ENCODE measurements at places on chromosomes 13 and 19. TPM values are rescaled to one million over a fixed set of nuclear protein-coding genes. Genes with fewer than 3 reads are reported as not detected.

GRCh38 chr13:109243311-109243951, 543.0 kb downstream of the IRS2 start:
- ATAC-seq, result peak; percentile 77

DNA sequence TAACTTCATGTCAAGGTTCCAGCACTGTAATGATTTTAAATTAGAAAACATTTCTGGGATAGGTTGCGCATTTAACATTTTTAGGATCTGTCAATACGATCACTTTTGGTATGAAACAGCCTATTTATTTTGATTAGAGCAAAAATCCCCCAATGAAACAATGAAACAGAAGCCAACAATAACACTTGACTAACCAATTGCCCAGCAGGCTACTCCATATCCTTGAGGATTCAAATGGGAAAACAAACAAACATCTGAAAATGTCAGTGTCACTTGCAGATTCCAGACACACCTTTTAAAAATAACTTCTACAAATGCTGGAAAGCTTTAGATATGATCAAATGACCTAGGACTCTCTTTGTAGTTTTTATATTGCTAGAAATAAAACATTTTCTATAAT, 1412.5 kb upstream of the PRR20A start:
- no peak for ATAC-seq

- peak; percentile 9 for ATAC-seq
These were observed 1.6 kb upstream of the BEST2 start for GRCh38 chr19:12749938-12750521.

DNA sequence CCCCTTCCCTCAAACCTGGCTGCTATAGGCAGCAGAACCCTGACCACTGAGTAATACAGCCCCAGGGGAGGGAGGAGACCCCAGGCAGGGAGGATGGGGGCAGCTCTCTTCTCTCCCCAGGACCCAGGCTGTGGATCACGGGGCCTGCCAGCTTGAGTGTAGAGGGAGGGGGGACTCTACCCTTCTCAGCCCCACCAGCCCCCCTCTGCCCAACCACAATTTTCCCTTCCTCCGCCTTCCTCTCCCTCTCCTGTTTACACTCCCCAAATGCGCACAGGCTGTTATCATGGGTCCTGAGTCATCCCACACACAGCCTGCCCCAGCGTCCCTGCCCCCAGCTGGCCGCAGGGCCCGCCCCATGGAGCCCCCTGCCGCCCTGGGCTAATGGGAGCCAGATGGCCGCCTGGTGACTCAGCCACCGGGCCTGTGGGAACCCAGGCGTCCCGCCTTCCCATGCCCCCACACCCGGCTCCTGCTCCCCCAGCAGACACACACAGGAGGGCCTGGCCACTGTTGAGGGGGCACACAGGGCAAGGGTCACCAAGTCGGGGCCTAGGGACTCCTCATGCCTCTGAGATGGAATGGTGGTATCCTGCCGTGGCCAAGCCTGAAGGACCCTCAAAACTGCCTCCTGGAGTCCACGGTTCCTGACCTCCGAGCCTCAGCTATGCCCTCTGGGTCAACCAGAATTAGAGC, 13.6 kb downstream of the CCDC97 start:
- ATAC-seq, result no peak

DNA sequence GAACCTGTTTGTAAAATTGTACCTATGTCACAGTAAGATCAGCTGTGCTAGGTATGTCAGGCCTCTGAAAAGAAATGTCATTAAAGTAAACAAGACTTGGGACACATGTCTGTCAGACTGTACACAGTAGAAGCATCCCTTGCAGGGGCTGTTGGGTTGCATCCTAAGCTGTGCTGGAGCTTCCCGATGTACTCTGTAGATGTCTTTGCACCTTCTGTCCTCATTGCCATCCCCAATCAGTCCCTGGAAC, 48.7 kb upstream of the GPR183 start:
- peak; percentile 38 for ATAC-seq

GRCh38 chr19:56692206-56692895, 20.8 kb upstream of the ZNF835 start:
- ATAC-seq, result no peak

GRCh38 chr13:39119422-39119821, 81.2 kb downstream of the NHLRC3 start:
- no peak for ATAC-seq

- ATAC-seq, result no peak
These were observed 166.1 kb downstream of the LIG4 start for GRCh38 chr13:108049211-108049610.

DNA sequence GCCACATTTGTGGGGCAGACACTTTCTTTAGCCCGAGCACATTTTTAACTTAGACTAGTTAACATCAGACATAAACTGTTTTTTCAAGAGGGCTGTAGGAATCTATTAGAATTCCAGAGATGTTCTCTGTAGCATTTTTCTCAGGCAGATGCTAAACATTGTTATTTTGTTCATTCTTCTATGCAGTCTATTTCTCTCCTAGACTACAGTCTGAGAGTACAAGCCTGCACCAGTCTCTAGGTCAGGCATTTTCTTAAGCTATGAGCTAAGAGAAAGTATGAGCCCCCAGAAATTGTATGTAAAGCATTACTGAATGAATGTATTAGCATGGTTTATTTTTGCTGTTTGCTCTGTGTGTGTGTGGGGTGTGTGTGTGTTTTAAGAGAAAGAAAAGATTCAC, 923 bp upstream of the C13orf42 start:
- ATAC-seq, result no peak

DNA sequence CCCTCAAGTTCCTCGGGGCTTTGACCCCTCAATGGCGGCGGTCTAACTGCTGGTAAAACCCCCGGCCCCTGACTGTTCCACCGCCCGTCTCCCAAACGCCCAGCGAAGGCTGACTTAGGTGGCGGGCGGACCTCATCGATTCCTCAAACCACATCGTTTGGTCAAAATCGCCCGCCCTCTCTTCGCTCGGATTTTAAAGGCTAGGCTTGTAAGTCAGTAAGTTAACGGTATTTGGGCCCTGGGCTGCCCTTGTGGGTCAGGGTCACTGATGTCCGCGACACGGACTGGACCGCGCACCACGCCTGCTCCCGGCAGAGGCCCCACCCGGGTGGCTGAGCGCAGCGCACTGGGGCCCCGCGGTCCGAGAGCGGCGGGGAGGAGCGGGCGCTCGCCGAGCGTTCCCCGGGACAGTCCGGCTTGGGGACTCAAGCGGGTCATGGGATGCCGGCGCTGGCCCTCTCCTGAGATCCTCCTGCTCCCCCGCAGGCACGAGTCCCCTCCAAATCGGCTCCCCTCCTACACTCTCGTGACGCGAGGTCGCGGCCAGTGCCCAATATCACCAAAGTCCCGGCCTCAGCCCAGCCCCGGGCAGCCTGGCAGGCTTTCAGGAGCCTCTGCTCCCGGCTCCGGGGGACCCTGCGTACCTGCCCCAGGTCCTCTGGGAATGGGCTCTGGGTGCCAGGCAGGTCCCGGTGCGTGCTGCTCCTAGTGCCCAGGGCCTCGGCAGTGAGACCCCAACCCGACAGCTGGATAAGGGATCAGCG, 1.0 kb downstream of the FLT1 start:
- no peak for ATAC-seq

DNA sequence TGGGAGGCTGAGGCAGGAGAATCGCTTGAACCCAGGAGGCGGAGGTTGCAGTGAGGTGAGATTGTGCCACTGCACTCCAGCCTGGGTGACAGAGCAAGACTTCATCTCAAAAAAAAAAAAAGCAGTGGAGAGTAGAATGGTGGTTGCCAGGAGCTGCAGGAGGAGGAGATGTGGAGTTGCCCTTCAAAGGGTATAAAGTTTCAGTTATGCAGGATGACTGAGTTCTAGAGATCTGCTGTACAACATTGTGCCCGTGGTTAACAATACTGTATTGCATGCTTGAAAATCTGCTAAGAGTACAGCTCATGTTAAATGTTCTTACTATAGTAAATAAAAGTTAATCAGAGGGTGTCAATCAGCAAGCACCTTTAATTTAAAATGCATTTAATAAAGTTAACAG, 28.4 kb upstream of the LATS2 start:
- no peak for ATAC-seq

- no peak for ATAC-seq
These were observed 2190.3 kb upstream of the PCDH20 start for GRCh38 chr13:63605962-63606361.

DNA sequence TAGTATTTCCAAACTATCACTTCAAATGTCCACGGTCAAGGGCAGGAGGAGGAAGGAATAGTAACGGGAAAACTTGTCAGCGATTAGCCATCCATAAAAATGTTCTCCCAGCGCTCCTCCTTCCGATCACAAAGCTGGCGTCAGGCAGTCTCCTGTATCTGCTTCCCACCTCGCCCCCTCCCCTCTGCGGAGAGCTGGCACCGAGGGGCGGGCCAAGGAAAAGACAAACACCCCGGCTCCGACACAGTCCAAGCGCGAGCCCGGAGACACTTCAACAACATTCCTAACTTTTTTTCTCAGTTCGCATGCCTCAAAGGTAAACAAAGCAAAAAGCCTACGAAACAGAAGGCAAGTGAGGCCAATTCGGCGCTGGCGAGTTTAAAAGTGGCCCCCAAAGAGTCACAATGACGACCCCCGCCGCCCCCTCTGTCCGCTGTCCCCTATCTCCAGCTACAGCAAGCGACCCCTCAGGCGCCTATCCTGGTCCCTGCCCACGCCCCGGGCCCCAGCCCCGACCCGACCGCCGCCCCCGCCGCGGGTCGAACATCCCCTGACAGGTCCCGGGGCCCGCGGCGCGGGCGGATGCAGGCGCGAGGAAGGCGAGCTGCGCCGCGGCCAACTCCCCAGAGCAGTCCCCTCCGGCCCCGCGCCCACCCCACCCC, 736 bp downstream of the SMAD9 start:
- ATAC-seq, result peak; percentile 47

DNA sequence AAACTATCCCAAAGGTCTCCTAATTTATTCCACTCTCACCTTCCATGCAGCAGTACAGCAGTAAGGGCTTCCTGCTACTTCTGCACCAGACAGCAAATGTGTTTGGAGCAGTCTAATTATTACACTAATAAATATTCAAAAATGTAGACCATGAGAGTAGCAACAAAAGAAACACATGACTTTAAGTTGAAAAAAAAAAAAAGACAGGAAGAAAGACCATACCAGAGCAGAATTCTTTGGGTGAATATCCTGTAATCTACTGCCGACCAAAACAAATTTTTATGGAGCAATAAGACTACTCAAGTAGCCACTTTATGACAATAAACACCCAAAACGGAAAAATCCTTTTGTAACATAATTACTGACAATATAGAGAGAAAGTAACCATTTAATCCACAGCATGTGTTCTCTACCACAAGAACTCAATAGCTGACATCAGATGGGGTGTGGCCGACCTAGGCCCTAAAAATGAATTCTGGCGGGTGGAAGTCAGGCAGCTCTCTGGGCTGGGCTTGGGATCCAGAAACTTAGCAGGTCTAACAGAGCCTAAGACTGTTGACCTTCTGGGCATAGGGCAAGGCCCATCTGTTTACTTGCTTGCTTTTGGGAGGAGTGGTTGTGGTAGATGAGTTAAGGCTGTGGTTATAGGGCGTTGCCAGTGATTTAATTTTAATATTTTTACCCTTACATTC, 4.6 kb downstream of the KLF12 start:
- no peak for ATAC-seq

GRCh38 chr13:50284540-50284939, 269.3 kb downstream of the KCNRG start:
- no peak for ATAC-seq

DNA sequence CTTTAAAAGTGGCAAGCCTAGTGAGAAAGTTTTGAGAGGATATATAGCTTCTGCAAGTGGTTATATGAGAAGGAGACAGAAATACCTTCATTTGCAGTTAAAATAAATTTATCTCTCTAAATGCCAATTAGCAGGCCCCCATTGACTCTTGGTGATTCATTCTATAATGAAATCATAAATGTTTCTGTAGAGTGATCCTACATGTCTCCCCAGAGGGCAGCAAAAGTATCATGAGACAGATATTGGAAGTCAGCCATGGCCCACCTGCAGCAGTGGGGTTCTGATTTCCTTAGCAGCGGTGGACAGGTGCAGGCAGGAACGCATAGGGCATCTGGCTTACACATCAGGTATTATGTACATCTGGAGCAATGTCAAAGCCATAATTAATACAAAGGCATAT, 385.4 kb upstream of the SLC10A2 start:
- no peak for ATAC-seq

DNA sequence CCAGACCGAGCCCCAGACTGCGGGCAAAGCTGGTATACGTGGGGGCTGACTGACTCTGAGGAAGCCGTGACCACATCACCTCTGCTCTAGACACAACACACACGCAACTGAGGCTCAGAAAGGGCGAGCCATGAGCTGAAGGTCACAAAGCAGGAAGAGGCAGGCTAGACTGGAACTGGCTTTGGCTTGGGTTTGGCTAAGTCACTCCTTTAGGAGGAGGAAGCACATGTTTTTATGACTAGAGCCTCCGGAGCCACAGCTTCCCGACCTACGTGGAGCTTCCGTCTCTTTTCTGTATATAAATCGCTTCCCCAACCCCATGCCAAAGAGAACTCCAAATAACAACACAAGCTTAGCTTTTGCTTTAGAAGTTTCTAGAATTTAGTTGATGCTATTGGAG, 48.0 kb downstream of the RFX2 start:
- ATAC-seq, result peak; percentile 58

DNA sequence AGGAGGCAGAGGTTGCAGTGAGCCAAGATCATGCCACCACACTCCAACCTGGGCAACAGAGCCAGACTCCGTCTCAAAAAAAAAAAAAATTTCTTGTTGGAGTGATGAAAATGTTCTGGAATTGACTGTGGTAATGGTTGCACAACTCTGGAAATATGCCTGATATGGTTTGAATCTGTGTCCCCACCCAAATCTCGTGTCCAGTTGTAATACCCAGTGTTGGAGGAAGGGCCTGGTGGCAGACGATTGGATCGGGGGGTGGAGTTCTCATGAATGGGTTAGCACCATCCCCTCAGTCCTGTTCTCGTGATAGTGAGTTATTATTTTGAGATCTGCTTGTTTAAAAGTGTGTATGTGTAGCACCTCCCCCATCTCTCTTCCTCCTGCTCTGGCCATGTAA, 41.1 kb upstream of the MAP3K10 start:
- no peak for ATAC-seq

Gene PGLYRP2
- total RNA-seq, result not detected

Gene ZNF229
- total RNA-seq, result 1.1 TPM

Gene PRSS57
- not detected for total RNA-seq

Gene ZNF45
- 6.0 TPM for total RNA-seq

Gene ZNF729
- total RNA-seq, result not detected

Gene KLK2
- total RNA-seq, result not detected

Gene GZMM
- not detected for total RNA-seq

Gene RASGRP4
- 0.24 TPM for total RNA-seq

Gene SH2D3A
- 28.7 TPM for total RNA-seq

Gene ONECUT3
- not detected for total RNA-seq

Gene TEX101
- total RNA-seq, result 3.3 TPM

Gene MIR17HG
- total RNA-seq, result 3.5 TPM

Gene RGL3
- 0.64 TPM for total RNA-seq

Gene RHPN2
- total RNA-seq, result 0.84 TPM

Gene DIAPH3
- 5.7 TPM for total RNA-seq

Gene DMKN
- 406 TPM for total RNA-seq

All from esophagus mucosa (tissue), 1 donor.